ENCODE measurements at places on chromosomes 16 and 17.

GRCh38 chr16:10970065-10970464 is 25.7 kb downstream of the CLEC16A start:
- no peak for DNase-seq

DNA sequence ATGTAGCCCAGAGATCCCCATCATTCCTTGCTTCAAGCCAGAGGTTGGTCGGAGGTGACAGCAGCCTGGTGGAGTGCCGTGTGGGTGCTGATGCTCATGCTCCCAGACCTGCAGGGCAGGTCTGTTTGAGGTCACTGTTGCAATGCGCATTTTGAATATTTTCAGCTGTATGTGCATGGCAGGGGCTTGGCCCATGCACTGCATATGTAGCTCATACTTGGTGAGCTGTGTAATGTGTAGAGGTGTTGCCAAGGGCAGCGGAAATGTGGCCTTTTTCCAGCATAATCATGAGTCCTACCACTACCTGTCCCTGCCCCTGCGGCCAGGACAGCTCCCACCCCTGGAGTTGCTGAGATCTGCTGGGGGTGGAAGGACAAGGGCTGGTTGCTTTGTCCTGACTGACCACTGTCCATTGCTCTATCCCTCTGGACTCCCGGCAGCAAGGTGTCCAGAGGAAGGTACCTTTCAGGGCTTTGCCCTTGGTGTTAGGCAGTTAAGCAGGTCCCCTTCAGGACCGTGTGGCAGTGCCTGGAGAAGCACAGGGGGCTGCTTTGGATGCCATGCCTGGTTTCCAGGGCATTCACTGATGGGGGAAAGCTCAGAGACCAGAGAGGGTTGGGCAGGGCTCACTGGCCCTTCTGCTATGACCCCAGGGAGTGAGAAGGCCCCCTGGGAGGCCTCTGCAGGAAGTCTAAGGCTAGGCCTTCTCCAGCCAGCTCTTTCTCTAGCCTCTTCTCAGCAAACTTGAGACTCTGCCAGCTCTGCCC is 215.2 kb downstream of the NTN1 start:
- no peak for DNase-seq

- DNase-seq: no peak
Observed at GRCh38 chr17:29155966-29156338, 24.2 kb downstream of the MYO18A start.

DNA sequence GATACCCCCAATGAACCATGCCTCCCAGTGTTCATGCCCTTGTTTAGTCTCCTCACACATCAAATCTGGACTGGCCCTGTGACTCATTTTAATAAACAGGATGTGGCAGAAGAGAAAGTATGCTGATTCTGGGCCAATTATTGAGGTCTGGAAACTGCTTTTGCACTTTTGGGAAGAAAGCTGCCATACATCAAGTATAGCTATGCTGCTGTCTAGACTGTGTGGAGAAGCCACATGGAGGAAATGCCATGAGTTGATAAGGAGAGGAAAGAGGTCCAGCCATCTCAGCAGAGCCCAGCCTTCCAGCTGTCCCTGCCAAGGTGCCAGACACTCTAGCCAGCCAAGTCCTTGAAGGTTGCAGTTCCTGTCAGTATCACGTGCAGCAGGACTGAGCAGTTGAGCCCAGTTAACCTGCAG is 16.7 kb downstream of the RPRML start:
- DNase-seq: no peak

- no peak for DNase-seq
Observed at GRCh38 chr16:10611825-10612342, 31.5 kb upstream of the EMP2 start.

GRCh38 chr17:50604513-50604912 is 30.2 kb upstream of the ABCC3 start:
- peak; percentile 27 for DNase-seq

DNA sequence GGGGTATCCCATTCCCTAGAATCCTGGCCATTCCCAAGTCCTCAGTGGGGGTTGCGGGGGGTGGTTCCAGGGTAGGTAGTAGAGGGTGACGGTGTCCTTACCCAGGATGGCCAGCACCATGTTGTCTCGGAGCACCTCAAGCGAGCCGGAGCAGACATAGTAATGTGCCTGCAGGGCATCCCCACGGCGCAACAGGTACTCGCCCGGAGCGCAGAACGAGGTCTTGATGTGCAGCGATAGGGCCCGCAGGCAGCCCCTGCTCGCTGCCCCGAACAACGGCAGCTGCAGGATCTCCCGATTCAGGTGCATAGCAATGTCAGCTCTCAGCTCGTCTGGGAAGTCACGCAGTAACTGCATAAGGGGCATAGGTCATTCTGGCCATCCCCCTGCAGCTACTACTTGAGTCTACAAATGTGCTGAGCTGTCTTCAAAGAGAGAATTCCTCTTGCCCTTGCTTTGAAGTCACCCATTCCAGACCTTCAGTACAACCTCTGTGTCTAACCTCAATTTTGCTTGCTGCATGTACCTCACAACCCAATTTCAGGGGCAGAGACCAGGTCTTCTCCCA is 11.5 kb upstream of the RAB5C start:
- DNase-seq: no peak

DNA sequence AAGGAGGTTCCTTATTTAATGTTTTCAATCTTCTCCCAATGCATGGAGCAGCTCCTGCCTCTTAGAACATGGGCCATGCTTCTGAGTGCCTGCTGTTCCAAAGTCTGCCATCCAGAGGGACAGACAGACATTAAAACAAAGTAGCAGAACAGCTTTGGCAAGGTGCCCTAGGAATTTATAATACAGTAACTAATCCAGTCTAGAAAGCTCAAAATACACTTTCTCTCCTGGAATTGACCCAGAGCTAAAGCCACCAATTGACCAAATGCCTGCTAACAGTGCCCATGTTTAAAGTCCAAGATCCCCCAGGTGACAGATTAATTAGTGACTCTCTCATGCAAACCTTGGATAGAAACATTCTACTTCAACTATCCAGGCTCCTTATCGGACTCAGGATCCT is 11.1 kb upstream of the CHRNE start:
- DNase-seq: no peak

DNA sequence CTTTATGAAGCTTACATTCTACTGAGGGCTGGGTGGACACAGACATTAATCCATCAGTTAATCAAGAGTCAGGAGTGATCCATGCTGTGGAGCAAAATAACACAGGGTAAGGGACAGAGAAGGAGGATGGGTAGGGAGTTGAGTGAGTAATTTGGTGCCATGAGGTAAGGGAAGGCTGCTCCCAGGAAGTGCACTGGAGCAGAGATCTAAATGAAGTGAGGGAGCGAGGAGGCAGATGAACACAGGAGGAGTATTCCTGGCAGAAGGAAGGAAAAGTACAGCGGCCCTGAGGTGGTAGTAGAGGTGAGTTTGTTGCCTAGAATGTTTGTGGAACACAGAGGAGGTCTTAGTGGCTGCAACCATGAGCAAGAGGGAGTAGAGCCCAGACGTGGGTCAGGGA is 34.8 kb downstream of the ASIC2 start:
- no peak for DNase-seq

DNA sequence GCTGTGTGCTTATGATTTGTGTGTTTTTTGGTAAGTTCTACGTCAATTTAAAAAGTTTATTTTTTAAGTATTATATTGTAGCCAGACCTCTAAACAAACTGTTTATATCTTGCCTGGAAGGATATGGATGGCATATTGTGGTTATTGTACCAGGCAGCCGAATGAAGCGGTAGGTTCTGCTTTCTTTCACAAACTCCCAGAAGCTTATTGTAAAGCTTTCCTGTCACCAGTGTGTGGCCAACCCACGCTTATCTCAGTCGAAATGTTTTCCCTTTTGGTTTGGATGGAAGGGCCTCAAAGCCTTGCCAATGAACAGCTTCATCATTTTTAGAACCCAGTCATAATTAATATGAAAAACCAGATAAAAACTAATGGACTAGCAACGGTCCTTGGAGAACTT is 53.1 kb downstream of the CYB5B start:
- DNase-seq: no peak

GRCh38 chr17:27247071-27247957 is 46.6 kb upstream of the WSB1 start:
- no peak for DNase-seq

DNA sequence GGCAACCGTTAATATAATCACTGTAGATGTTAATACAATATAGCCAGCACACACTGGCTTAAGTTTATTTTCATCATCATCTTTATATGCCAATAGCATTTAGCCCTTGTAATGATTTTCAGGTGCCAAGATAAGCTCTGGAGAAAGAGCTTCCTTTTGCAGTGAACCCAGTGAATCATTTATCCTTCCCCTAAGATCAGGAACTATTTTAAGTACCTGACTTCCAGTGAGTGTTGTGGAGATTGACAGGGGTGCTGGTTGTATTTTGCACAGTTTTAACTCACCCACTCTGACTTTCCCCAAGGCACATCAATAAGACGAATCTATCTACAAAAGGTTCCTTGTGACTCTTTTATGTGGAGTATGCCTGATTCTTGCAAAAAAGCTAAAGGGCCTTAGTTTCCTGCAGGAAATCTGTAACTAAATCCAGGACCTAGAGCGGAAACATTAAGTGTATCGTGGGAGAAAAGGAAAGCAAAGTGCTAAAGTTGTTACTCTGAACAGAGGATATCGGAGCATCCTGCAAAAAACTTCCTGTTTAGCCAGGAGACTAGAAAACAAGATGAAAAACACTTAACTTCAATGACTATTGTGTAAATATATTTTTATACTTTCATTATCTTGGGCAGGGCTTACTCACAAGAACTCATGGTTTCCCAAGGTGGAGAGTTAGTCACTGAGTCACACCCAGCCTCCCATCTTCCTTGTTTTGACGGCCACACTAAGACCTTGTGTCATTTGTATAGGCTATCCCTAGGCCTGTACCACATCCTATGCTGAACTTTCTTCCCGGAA is 183.6 kb downstream of the MAP2K6 start:
- DNase-seq: no peak

DNA sequence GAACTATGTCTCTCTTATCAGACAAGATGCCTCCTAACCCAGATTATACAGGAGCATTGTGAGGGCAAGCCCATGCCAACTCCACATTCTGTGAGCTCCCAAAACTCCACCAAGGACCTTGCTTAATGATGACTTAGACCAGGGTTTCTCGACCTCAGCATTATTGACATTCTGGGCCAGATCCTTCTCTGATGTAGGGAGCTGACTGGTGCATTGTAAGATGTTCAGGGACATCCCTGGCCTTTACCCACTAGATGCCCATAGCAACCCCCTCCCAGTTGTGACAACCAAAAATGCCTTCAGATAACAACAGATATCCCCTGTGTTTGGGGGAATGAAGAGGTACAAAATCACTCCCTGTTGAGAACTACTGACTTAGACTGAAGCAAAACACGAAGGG is 43.6 kb downstream of the HOXB1 start:
- DNase-seq: no peak

- no peak for DNase-seq
Observed at GRCh38 chr16:67781565-67781921, 24.8 kb downstream of the RANBP10 start.

All from nucleus accumbens (tissue), 56 donors.